ENCODE measurements at places on chromosomes 5 and 9.

DNA sequence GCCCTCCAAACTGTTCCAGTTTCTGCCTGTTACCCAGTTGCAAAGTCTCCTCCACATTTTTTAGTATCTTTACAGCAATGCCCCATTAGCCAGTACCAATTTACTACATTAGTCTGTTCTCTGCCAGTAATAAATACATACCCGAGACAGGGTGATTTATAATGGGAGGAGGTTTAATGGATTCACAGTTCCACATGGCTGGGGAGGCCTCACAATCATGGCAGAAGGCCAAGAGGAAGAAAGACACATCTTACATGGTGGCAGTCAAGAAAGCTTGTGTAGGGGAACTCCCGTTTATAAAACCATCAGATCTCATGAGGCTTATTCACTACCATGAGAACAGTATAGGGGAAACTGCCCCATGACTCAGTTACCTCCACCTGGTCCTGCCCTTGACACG is 600.7 kb upstream of the CDH6 start:
- no peak for DNase-seq

DNA sequence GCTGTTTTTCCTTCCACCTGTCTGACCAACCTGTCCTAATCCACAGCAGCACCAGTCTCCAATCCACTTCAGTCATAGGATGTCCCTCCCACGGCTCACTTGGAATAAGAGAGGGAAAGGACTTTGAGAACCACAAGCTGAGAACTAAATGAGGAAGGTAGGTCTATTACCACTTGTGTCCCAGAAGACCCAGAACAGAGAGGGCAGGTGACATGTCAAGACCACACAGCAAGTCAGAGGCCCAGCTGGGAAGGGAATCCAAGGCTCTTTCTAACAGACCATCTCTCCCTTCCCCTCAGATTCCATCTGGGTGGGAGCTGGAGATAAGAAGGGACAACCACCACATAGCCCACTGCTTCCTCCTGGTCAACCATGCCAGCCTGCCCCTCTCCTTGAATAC is 14.6 kb downstream of the ANXA6 start:
- no peak for DNase-seq

DNA sequence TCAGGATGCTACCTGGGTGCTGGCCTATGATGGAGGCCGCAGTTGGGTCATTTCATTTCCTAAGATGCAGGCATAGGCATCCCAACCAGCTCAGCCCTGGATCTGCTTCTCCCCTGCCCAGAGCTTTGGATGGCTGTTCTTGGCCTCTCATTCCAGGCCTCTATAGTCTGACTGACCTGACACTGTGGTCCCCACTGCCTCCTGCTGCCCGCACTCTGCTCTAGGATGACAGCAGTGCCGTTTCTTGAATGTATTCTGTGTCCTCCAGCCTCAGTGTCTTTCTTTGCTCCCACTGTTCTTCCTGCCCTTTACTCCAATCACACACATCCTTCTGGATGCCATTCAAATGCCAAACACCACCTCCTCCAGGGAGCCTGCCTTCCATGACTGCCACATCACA is 235.7 kb downstream of the HSPA4 start:
- DNase-seq, result no peak

DNA sequence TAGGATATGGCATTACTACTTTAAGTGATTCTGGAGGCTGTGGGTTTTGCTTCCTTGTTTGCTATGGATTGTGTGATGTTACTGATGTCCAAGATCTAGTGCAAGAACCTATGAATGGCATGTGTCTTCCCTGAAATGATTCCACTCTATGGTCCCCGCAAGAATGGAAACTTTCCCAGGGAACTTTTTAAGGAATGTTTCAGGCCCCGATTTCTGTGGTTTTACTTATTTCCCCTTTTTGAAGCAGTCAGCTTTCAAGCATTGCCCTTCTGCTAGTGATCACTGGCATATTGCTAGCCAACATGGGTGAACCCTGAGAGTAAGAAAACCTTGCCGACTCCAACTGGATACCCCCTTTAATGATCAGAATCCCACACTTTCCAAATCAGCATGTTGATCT is 26.6 kb upstream of the CD180 start:
- no peak for DNase-seq

GRCh38 chr5:107985144-107985543 is 314.4 kb upstream of the EFNA5 start:
- DNase-seq, result no peak

DNA sequence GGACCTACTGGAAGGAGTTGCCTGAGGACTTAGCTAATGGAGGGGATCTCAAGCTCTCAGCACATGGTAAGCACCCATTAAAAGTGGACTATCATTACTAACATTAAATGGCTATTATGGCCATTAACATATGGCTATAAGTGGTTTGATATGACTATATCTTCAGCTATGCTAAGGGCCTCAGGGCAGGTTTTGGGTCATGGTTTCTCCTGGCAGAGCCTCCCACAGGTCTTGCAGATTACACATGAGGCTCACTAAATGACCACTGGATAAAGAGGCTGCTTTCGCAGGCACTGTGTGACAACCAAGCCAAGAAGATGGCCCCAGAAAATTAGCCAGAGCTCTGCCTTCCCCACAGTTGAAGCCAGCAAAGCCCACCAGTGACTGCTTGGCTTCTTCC is 15.4 kb downstream of the CCNJL start:
- no peak for DNase-seq

DNA sequence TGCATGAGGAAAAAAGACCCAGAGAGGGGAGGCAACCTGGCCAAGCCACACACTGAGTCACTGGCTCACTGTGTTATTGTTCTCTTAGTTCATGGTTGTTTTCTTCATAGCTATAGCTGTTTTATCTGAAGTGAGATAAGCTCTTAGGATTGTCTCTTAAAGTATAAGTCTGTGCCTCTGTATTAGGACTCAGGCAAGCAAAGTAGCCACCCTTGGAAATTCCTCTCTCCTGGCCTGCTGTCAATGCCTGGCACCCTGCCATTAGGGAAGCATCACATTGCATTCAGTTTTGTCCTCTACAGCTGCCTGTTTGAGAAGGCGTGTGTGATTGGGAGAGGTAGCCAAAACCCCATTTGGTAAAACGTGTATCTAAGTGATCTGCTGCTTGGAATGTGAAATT is 147.4 kb upstream of the GLRA1 start:
- no peak for DNase-seq

DNA sequence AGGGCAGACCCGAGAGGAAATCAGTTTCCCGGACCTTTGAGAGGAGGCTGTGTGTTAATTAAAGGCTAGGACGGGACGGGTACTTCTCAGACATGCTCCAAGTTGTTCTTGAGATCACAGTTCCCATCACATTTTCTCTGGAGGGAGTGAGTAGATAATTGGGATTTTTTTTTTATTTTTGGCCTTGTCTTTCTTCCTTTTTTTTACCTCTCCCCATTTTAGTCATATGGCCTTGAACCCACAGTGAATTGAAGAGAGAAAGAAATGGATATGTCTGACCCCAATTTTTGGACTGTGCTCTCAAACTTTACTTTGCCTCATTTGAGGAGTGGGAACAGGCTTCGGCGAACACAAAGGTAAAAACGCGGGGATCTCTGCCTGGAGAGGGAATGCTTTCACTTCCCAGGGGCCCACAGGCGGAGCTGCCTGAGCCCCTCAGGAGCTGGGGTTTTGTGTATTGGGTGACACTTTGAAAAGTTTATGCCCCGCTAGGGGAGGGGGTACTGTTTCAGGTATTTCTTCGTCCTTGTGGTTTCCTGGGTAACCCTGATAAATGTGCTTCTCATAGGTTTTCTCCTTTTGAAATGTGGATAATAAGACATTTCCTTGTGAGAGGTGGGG is 191.8 kb downstream of the CD180 start:
- no peak for DNase-seq

GRCh38 chr9:120099065-120099464 is 480.9 kb downstream of the CDK5RAP2 start:
- DNase-seq, result no peak

DNA sequence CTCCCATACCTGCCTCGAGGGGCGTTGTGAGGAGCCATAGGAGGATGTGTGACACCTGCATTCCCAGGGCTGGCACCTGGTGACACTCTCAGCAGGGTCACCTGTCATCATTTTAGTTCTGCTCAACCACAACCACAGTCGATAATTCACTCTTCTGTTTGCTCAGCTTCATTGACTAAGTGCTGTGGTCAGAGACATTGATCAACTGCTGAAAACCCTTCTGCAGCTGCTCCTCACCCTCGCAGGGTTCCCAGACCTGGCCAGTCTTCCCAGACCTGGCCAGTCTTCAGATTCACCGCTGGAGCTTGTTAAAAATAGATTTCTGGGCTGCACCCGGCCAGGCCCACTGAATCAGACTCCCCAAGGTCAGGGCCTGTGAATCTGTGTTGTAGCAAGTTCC is 92.8 kb downstream of the MVB12B start:
- no peak for DNase-seq

DNA sequence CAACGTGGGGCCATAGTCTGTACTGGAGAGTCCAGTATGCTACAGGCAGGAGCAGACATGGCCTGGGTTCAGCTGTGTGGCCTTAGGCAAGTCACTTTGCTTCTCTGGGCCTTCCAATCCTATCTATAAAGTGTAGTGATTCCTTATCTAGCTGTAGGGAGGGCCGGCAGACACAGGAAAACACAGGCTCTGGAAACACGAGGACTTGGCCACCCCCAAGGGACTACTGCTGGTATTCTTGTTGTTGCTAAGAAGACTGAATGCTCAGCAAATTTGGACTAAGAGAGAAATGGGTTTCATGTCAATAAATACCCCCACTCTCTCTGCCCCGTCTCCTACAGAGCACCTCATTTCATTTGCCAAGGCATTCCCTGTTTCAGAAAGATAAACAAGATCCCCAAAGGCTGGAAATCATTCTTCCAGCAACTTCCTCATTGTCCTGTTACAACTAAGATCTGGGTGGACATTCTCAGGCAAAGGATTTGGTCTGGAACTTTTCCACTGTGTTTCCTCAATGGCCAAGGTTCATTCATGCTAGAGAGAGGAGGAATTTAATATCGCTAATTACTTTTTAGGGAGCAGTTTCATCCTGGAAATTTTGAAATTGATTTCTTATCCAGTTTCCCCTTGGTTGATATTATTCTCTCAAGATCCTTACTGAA is 105.8 kb downstream of the GABBR2 start:
- DNase-seq, result no peak

DNA sequence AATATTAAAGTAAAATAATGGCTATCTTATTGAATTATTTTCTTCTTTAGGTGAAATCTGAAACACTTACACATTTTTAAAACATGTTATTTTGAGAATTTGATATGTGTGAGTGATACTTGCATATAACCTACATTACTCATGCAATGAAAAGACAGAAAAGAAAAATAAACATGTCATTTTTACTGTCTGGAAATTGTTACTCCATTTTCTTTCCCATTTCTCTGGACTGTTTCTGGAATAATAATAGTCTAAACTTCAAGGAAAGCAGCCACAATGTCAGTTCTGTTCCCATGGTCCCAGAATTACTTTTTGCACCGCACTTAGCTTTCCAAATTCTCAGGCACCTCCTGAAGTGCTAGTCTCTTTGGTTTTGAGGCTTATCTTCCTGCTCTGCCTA is 145.5 kb downstream of the PRR16 start:
- no peak for DNase-seq

DNA sequence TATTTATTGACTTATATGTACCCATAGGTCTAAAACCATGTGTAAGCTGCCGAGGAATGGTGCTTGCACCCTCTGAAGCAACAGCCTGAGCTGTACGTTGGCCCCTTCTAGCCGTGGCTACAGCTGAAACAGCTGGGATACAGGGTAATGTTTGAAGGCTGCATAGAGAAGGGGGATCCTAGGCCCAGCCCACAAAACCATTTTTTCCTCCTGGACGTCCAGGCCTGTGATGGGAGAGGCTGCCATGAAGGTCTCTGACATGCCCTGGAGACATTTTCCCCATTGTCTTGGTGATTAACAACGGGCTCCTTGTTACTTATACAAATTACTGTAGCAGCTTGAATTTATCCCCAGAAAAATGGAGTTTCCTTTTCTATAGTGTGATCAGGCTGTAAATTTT is 244.7 kb downstream of the COMMD10 start:
- DNase-seq, result no peak

- DNase-seq, result no peak
These were observed 254.1 kb downstream of the SLF1 start for GRCh38 chr5:94872526-94872925.

GRCh38 chr9:75185585-75186170 is 97.4 kb downstream of the OSTF1 start:
- DNase-seq, result peak; percentile 62

GRCh38 chr5:79561525-79561893 is 47.6 kb upstream of the HOMER1 start:
- DNase-seq, result peak; percentile 79

DNA sequence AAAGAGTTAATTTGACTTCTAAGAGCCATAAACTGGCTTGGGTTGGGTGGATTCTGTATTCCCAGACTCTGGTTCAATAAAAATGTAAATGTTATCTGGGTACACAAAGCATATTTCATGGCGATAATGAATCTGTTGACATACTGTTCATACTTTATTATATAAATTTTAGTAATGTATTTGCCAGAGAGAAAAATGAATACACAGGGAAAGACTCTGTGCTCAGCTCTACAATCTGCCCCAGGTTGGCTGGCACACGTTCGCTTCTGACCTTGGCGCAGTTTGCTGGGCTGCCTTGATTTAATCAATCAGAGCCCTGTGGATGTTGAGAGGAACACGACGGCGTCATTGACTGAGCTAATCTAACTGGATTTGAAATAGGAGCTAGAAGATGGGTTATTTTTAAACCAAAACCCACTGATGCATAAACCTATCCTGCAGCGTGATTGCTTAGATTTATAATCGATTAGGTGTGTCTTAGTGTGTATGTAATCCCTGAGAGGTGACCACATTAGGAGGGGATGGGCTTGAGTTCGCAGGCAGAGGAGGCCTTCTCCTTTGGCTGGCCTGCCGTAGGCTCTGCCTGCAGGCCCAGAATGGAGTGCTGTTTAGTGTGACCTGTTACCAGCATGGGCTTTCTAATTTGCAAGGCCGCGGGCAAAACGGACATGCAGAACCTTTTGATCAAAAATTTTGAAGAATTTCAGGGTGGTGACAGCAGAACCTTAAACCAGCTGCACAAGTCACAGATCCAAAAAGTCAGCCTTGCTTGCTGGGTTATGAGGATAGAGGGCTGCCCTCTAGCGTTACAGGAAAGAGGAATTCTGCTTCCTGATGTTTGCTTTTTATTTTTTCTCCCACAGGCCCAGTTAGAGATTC is 3.9 kb upstream of the ADCY2 start:
- no peak for DNase-seq

- DNase-seq, result no peak
These were observed 20.2 kb upstream of the SUB1 start for GRCh38 chr5:32565145-32565544.

- no peak for DNase-seq
These were observed 62.0 kb downstream of the TMC1 start for GRCh38 chr9:72583370-72583769.

- no peak for DNase-seq
These were observed 1.3 kb upstream of the NNT start for GRCh38 chr5:43601454-43602260.

- DNase-seq, result no peak
These were observed 402.7 kb upstream of the ZNF608 start for GRCh38 chr5:125149110-125149509.
